Keratinocyte (primary cell): ENCODE measurements at places on chromosomes 7 and 10.

DNA sequence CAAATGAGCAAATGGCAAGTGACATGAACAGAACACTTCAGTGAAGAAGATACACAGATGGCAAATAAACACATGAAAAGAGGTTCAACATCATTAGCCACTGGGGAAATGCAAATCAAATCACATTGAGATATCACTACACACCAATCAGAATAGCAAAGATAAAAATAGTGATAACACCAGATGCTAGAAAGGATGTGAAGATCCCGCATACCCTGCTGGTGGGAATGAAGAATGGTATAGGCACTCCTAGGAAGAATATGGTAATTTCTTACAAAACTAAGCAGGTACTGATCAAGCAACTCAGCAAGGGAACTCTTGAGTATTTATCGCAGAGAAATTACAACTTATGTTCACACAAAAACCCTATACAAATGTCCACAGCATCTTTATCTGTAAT lies 11.2 kb downstream of the LAMB4 start:
- no peak for DNase-seq

DNA sequence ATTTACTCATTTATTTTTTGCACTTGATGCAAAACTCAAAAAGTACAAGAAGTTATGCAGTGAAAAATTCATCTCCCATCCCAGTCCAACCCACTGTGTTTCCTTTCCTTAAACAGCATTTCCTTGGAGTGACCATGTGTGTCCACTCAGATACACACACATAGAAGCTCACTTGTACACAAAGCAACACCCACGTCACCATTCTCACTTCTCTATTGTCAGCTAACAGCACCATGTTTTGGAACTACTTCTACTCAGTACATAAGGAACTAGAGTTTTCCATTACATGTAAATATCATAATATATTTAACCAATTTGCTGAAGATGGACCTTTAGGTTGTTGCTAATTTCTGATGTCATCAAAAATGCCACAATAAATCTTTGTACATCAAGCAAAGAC lies 167.6 kb downstream of the GRID1 start:
- DNase-seq, result no peak

DNA sequence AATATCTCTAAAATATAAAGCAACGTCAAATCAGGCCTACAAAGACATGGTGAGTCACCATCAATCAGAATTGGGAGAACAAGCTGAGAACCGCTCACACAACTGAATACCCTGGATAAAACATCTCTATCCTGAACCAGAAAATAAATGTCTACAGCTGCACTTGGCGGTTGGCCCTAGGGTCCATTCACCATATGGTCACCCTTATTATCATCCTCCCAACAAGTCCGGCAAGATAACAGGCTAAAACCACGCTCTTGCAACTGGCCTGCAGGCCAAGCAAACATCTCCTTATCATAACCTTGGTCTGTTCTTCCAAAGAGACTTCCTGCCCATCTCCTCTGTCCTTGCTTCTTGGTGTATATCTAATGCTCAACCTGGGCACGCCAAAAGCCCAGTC lies 310.7 kb downstream of the CALN1 start:
- no peak for DNase-seq

DNA sequence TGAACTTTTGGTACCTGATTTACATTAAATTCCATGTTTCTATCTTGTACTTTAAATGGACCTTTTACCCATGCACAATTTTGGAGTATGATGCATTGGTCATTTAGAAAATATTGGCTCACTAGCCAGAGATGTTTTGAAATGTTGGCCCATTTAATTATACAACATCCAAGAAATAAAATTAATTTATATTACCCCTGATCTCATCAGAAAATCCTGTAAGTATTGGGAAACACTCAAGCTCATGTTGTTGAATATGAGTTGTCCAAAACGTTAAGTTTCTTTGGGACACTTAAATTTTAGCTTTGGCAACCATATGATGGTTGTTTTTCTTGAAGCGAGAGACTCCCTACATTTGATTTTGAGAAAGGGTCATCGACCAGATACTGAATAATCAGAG lies 492.7 kb downstream of the RPS24 start:
- no peak for DNase-seq

- DNase-seq, result no peak
Observed at GRCh38 chr7:45923290-45923689, 2.2 kb upstream of the IGFBP3 start.

DNA sequence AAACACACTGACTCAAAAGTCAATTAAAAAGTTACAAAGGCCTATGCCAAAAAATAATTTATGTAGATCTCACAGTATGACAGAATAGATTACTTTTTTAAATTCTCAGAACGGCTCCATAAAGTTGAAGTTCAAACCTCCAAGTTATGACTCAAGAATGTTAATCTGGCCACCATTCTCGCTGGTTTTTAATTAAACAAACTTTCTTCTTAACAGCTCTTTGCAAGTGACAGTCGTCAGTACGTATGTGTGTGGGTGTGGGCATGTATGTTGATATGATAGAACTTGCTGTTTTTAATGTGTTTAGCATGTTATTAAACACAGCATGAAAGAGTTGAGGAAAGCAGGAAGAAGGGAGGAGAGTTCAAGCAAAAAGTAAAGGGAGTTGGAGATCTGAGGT lies 18.5 kb downstream of the PRKCQ start:
- DNase-seq, result no peak

GRCh38 chr7:44216521-44217222 lies 15.9 kb downstream of the YKT6 start:
- no peak for DNase-seq

GRCh38 chr10:71390461-71390835 lies 6.3 kb upstream of the CDH23 start:
- DNase-seq, result no peak

GRCh38 chr10:86265236-86265894 lies 101.2 kb downstream of the GRID1 start:
- no peak for DNase-seq

- no peak for DNase-seq
Observed at GRCh38 chr10:7417807-7418206, 7.0 kb upstream of the SFMBT2 start.

DNA sequence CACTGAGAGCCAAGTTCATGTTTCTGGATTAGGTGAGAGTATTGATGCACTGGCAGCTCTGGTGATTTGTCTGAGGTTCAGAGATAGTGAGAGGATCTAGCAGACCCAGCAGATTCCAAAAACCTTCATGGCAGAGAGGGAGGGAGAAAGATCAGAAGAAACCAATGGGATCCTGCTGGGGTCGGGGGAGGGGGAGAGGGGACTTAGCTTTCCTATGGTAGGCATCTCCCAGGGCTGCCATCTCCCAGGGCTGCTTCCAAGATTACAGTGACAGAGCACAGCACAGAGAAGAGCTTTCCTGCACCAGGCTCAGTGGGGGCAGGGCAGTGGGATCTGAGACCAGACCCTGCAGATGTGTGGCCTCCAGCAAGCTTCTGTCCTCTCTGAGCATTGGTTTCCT lies 76.8 kb upstream of the GDF10 start:
- DNase-seq, result no peak

DNA sequence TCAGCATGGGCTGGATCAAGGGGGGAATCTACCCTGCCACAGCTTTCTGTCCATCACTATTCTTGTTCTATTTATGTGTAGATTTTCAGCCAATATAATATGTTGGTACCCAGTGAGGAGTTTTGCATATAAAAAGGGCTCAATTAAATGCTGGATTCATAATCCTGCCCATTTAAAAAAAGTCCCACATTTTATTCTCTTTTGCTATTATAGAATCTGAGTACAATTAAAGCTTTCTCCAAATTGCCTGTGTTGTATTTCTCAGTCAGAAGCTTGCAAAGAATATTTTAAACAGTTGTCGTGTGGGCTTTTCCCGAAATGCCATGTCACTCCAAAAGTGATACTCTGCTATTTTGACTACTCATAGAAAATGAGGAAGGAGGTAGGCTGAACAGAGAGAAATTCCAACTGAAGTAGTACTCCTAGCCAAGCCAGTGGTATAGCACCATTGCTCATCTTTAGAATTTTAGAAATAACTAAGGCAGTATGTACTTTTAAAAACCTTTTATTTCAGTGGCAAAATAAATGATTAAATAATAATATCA lies 108.3 kb upstream of the HDAC9 start:
- DNase-seq, result no peak

GRCh38 chr10:126929391-126929790 lies 24.2 kb downstream of the DOCK1 start:
- DNase-seq, result no peak

DNA sequence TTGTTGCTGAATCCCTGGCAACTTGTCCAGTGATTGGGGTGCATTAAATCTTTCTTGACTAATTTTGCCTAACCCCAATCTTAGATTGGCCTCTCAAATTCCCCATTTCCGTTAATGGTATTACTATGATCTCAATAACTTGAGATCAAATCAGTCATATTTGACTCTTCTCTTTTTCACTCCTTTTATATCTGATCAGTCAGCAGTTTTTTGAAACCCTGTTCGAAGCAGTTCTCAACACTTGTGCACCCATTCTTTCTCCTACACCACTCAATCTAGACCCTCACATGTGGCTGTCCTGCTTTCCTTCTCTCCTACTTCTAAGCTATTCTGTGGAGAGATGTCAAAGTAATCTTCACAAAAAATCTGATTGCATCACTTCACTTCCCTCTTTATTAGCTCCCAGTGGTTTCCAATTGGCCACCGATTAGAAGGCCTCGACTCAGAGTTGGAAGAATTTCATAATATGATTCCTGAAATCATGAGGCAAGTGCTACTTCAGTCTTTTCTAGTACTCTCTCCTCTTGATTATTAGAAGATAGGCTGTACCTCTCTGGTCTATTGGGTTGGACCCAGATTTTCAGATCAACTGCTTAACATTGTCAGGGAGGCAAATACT lies 128.9 kb downstream of the ZNF365 start:
- no peak for DNase-seq

- no peak for DNase-seq
Observed at GRCh38 chr10:52877451-52877850, 104.9 kb upstream of the MBL2 start.

GRCh38 chr7:111264981-111265380 lies 174.1 kb downstream of the LRRN3 start:
- no peak for DNase-seq

DNA sequence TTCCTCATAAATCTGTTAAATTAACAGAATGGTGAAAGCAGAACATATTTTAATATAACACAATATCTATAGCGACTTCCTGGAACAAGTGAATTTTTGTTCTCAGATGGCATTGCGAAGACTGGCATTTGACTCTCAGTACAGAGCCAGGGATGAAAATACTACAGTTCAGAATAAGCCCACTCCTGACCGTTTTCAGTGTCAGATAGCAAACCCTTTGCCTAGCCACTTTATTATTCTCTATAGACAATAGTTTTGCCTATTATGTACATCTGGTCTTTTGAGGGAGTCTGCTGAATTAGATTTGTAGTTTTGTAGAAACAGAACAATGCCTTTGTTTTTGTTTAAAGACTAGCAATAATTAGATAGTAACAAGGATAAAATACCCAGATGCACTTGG lies 2.3 kb downstream of the MINPP1 start:
- DNase-seq, result no peak

- no peak for DNase-seq
Observed at GRCh38 chr7:151810441-151811232, 66.3 kb downstream of the PRKAG2 start.

DNA sequence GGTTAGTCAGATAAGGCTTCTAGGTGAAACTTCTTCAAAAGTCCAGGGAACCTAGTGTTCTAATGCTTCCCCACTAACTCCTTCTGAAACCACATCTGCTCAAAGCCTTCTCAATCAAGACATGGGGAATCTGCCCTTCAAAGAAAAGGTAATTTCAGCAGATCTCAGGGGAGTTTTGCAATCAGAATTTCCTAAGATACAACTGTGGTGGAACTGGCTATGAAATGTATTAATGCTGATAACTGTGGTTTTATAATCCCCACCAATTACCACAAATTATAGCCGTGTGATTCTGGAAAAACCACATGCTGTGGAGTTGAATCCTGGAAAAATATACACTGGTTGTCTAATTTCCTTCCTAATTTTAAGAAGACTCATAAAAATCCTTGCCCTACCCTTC lies 233.8 kb downstream of the SORCS1 start:
- DNase-seq, result no peak

DNA sequence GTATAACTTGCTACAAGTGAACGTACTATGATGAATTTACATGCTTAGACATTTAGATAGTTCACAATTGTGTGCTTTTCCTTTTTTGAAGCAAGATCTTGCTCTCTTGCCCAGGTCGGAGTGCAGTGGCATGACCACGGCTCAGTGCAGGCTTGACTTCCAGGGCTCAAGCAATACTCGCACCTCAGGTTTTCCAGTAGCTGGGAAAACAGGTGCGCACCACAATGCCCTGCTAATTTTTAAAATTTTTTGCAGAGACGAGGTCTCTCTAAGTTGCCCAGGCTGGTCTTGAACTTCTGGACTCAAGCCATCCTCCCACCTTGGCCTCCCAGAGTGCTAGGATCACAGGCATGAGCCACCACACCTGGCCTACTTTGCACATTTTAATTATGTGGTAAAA lies 1.8 kb downstream of the GPR15LG start:
- DNase-seq, result no peak

- no peak for DNase-seq
Observed at GRCh38 chr7:22301790-22302189, 55.2 kb downstream of the RAPGEF5 start.

DNA sequence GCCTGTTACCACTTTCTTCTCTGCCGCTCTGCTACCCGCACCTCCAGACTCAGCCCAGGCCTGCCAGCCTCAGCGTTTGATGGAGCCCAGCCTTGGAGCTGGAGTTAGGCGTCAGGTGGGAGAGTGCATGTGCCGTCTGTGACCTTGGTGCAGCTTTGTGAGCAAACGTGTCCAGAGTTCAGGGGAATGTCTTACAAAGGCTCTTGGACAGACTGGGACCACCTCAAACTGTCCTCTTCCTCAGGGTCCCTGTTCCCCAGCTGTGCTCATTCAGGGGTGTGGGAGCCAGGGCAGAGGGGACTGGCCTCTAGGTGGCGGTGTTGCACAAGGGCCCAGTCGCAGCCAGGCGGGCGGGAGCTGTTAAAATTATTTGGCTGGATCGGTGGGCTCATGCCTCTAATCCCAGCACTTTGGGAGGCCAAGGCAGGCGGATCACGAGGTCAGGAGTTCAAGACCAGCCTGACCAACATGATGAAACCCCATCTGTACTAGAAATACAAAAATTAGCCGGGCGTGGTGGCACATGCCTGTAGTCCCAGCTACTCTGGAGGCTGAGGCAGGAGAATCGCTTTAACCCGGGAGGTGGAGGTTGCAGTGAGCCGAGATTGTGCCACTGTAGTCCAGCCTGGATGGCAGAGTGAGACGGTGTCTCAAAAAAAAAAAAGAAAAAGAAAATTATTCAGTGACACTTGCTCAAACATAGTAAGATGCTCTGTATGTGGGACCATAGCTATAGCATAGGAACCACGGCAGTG lies 89.2 kb downstream of the ADCY1 start:
- no peak for DNase-seq

GRCh38 chr10:48838834-48839233 lies 100.8 kb downstream of the LRRC18 start:
- DNase-seq, result no peak
